ENCODE measurements at places on chromosomes 3 and 15.

GRCh38 chr15:75836959-75837334 is 6.3 kb upstream of the UBE2Q2 start:
- peak; percentile 90 for ATAC-seq

DNA sequence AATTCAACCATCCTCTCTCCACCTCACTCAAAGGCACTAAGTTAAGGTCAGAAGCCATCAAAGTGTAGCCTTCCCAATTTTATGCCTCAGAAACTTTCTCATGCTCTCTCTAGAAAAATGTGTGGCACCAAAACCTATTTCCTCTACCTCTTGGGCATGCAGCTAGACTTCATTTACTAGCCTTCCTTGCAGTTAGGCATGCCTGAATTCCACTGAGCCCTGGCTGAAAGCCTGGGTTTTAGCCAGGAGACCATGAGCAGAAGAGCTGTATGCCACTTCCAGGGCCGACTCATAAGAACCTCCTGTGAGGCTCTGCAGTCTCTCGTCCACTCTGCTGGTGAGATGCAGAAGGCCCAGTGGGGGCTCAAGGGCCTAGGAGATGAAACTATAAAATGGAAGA is 145.0 kb downstream of the MYLK start:
- ATAC-seq, result no peak

DNA sequence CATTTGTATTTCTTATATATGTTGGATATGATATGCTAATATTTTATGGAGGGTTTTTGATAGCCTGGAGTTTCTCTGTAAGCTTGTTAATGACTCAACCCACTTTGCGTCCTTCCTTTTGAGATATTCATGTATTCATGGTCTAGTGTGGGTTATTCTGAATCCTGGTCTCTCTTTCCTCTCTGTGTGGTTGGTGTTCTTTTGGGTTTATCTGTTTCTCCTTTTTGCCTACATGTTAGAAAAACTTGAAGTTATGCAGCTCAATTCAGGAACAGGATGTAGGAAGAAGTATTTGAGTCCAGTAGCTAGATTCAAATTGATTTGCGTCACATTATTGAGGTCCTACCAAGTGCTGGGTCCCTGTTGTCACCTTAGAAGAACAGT is 28.1 kb downstream of the CMTM7 start:
- ATAC-seq, result no peak

GRCh38 chr15:48170981-48171380 is 7.1 kb downstream of the MYEF2 start:
- ATAC-seq, result no peak

- ATAC-seq, result no peak
Observed at GRCh38 chr3:74273555-74274402, 340.7 kb downstream of the CNTN3 start.

DNA sequence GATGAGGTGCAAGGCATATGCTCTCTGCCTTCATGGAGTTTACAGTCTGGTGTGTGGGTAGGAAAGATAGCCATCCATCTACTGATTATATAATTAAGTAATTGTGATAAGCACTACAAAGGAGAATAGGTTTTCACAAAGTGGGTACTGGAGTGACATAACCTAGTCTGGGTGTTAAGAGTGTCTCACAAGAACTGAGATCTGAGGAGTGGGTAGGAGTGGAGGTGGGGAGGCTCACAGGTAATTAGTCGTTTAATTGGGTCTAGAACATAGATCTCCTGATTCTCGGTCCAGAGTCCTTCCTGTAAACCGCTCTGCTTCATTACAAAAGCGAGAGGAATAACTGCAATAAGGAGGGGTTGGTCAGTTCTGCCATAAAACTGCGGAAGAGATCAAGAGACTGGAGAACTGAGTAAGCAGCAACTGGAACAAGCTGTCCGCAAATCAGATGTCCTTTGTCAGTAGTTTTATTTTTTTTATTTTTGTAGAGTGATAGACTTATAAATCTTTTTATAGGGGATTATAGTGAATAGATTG is 2.2 kb downstream of the NEO1 start:
- no peak for ATAC-seq

- ATAC-seq, result no peak
Observed at GRCh38 chr3:99960941-99961340, 143.3 kb downstream of the CMSS1 start.

- no peak for ATAC-seq
Observed at GRCh38 chr3:50237133-50237651, 1.2 kb downstream of the GNAI2 start.

DNA sequence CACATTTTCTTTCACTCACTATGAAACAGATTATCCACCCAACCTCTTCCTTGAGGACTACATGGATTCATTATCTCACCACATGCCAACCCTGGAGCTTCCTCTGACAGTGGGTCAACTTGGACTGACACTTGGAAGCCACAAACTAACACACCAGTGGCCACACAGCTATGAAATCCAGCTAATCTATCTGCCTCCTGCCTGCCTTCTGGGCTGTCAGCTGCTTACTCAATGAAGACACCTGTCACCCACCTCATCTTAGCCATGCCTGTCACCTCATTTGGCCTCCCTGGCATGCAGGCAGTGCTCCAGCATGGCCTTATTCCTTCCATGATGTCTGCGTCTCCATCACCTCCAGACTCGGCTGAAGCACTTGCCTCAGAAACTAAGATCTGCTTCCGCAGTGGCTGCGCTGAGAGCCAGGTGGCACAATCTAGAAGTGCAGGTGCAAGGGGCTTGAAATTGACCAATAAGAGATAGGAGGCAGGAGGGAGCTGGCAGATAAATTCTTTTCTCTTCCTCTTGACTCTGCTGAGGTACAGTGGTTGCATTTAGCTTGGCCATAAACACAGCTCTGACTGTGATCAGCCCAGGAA is 105.2 kb upstream of the RNF7 start:
- no peak for ATAC-seq

GRCh38 chr3:184339001-184339400 is 1.6 kb downstream of the FAM131A start:
- no peak for ATAC-seq

DNA sequence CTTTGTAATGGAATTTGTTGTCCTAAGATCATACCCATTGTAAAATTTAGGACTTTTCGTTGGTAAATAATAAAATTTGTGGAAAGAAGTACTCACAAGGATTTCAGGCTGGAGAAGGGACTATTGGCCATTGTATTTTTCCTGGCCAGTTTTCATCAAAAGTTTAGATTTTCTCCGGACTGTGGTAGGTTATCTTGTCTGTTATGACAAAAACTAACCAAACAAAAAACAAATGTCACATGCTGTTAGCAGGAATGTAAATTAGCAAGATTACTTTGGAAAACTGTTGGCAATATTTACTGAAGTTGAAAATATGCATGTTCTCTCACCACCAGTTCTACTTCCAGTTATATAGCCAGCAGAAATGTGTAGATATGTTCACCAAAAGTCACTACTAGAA is 27.8 kb downstream of the PDE8A start:
- ATAC-seq, result no peak

All from esophagus mucosa (tissue), 1 donor.